Stimulated activated CD4-positive, alpha-beta T cell treated with anti-CD3 and anti-CD28 coated beads, Interleukin-2, amount 100 ng/mL, for 4 hours (primary cell): ENCODE measurements at places on chromosomes 16 and 17.

DNA sequence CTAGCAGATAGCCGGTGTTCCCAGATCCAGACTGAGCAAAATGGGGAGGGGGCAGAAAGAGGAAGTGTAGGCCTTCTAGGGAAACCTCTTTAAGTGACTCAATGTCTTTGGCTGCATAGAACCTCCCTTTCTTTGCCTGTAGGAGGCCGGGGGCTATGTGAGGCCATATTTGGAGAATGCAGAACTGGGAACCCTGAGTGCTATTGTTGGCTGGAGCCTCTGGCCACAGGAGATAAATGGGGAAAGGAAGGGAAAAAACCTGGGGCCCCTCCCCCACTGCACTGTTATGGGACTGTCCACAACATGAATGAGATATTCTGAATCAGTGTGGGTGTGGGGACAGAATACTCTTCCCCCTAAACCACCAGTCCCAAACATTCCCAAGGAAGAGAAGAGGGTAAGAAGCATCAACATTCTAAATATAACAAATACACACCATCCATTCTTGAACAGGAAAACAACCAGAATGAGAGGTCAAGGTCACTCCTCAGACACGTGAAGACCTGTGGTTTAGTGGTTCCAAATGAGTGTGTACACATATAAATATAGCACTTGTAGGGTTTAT is 2.4 kb downstream of the VPS25 start:
- DNase-seq, result no peak

DNA sequence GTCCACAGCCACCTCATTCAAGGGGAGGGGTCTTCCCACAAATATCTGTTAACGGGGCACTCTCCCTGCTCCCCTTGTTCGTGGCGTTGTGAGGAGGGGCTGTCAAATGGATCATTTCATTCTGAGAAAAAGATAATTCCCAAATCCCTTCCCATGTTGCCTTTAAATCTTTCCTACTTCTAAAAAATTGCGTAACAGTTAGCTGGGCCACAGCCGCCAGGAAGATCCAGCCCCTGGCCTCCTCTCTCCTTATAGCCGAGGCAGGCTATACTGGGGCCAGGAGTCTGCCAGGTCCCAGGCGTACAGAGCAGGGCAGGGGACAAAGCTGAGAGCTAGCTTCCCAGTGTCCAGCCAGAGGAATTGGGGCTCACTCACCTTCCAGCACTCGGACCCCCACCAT is 430 bp downstream of the C16orf89 start:
- no peak for DNase-seq

- no peak for DNase-seq
Observed at GRCh38 chr16:52964290-52964689, 88.4 kb downstream of the CHD9NB start.

- no peak for DNase-seq
Observed at GRCh38 chr16:31472709-31473203, 804 bp downstream of the TGFB1I1 start.

DNA sequence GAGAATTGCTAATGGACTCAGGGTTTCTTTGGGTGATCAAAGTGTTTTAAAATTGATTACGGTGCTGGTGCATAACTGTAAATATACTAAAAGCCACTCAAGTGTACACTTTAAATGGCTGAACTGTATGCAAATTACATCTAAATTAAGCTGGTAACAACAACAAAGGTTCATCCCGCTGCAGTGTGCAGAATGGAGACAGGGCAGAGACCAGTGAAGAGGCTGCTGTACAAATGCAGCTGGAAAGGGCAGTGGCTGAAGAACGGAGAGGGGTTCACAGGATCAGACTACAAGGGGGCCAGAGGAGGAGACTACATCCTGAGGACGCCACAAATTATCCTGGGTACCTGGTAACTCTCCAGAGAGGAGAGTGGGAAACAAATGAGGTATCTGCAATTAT is 9.0 kb upstream of the ITGAE start:
- DNase-seq, result no peak

DNA sequence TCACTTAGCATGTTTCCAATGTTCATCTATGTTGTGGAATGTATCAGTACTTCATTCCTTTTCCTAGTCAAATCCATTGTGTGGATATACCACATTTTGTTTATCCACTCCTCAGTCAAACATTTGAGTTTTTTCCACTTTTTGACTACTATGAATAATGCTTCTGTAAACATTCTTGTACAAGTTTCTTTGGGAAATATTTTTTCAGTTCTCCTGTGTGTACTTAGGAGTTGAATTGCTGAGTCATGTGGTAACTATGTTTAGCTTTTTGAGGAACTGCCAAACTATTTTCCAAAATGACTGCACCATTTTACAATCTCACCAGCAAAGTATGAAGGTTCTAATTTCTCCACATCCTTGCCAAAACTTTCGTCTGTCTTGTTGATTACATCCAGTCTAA is 223.7 kb upstream of the AXIN2 start:
- no peak for DNase-seq
